Activated CD8-positive, alpha-beta memory T cell treated with anti-CD3 and anti-CD28 coated beads, Interleukin-2, amount 50 U/mL, for 4 hours (primary cell): ENCODE measurements at places on chromosomes 1 and 21.

GRCh38 chr1:64042331-64043100 lies 160.9 kb upstream of the UBE2U start:
- DNase-seq: no peak

- DNase-seq: no peak
Measured at GRCh38 chr1:110425612-110426152, 18.2 kb upstream of the LAMTOR5 start.

GRCh38 chr1:101496109-101496508 lies 259.3 kb downstream of the S1PR1 start:
- no peak for DNase-seq

DNA sequence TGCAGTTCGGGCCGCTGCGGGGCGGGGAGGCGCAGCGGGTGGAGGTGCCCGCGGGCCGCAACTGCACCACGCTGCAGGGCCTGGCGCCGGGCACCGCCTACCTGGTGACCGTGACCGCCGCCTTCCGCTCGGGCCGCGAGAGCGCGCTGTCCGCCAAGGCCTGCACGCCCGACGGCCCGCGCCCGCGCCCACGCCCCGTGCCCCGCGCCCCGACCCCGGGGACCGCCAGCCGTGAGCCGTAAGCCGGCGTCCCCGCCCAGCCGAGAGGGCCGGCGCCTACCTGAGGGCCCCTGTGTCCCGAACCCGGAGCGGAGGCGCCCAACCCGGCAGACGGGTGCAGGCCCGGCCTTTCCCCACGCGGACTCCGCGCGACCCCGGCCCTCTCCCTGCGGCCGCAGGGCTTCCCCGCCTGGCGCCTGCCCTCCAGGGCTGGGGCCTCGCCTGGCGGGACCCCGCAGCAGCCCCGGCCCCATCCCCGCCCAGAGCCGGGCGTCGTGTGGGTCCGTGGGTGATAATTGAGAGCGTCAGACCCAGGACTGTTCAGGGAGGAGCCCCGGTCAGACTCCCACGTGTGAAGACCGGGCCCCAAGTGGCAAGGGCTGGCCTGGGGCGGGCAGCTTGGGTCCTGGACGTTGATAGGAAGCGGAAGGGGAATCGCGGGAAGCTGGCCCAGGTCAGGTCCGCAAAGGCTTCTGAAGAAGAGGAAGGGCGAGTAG lies 4.2 kb downstream of the VWA1 start:
- no peak for DNase-seq

DNA sequence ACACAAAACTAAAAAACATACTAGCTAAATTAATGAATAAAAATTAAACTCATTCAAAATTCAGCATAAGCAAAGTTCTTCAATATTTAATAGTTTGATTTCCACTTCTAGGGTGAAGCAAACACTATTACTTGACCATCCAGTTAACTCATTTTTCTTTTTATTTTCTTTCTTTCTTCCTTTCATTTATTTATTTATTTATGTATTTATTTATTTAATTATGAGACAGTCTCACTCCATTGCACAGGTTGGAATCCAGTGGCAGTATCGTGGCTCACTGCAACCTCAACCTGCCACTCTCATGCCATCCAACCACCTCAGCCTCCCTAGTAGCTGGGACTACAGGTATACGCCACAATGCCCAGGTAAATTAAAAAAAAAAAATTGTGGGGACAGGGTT lies 2069.5 kb downstream of the NCAM2 start:
- DNase-seq: no peak

DNA sequence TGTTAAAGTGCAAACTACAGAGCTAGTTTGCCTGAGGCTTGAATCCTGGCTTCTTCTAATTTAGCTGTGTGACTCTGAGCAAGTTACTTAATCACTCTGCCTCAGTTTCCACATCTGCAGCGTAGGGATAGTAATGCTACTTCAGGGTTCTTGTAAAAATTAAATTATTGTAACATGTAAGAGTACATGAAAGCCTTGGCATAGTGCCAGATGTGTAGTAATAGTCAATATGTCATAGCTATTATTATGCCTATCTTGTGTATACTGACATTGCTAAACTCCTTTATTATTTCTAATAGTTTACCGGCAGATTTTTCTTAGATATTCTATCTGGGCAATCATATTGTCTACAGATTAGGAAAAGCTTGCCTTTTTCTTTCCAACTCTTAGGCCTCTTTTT lies 6.8 kb upstream of the TADA1 start:
- DNase-seq: no peak

DNA sequence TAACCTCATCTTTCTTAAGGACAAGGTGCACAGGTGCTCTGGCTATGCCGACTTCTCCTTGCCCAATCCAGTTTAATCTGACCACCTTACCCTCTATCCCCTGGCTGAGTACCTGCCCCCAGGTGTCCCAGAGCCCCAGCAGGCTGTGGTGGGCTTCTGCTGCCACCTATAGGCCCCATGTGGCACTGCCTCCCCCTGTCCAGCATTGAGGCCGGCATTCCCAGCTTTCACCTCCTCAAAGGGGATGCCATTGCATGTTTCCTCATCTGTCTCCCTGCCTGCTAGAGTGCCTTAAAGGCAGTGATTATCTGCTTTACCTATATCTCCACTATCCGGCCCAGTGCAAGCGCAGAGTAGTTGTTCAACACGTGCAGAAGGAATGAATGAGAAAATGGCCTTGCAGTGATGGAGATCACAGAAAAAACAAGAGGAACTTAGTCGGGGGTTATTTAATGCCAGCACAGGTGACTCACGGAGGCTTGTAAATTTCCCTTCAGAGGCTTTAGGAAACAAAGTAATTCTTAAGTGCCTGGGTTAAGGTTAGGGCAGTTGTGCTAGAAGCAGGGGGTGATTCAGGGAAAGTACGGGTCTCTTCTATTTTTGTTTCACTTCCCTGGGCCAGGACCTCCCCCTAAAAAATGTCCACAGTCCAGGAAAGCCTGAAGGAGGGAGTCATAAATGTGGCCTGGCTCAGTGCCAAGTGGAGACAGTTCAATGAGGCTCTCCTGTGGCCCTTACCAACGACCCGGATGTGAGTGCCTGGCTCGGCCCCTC lies 131.8 kb upstream of the NGF start:
- peak; percentile 30 for DNase-seq

DNA sequence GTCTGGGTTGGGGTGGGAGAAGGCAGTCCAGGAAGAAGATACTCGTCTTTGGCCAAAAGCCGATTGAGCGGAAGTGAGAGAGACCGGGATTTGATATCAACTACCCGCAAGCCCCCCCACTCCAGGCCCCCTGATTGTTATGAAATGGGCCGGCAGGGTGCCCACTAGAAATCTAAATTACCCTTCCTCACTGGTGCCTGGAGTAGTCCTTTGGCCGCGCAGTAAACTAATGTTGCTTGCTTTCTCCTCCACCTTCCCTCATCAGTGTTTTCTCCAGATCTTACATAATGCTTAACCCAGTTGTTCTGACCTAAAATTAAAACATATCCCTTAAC lies 119.2 kb upstream of the BARHL2 start:
- DNase-seq: no peak

DNA sequence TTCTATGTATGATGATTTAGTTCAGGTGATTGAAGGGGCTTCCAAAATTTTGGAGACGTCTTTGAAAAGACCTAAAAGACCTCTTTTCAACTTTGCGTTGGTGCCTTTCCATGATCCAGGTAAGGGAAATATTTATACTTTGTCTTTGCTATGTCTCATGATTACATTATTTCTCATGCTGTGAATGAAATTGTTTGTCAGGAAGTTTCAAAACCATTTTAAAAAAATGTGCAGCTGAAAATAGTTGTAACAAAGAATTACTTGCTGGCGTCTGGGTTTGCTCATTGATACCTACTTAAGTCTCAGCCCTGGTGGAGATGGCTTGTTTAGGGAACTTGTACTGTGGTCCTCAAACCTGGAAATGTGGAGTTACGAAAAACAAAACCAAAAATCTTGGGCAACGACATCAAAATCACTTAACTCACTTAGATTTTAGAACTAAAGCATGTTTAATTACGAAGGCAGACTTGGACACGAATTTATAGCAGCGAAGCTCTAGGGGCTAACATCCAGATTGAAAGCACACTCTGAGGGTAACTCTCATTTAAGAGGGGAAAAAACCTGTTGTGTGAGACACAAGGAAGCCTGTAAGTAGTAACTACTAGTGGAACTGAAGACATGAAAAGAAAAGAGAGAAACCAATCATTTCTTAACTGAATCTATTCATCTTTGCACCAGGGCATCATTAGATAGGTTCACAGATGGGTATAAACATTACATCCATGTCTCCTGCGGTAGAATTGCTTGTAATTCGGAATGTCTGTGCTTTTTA lies 924 bp downstream of the HMCN1 start:
- no peak for DNase-seq

GRCh38 chr1:18079941-18080735 lies 27.5 kb upstream of the IGSF21 start:
- no peak for DNase-seq

DNA sequence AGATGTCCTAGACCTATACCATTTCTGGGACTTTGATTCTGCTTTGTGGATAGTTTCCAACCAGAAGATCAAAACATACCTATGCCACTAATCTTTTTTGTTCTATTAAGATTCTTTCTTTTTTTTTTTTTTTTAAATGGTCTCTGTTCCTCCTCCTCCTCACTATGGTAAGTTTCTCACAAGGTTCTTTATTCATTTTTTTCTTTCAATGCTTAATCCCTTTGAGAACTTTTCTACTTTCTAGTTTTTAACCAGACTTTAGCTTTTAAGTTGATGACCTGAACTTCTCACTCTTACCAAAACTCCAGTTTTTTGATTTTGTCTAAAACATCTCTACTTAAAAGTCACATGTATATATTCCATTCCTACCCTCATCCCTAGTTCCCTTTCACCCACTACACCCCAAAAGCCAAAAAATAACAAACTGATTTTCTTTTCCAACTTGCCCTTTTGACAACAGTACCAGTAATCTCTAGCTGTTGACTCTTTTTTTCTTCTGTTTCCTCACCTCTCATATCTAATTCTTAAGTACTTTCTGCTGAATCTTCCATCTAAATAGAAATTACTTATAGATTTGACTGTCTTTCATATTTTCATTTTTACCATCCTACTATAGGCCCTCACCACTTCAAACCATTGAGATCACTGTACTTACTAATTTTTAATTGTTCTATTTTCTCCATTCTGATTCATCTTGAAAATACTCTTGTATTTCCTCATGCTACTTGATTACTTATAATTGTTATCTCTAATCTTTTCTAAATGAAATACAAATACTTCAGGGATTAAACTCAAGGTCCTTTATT lies 6.1 kb downstream of the CEPT1 start:
- DNase-seq: no peak

GRCh38 chr1:198543670-198544260 lies 3.3 kb upstream of the ATP6V1G3 start:
- no peak for DNase-seq

DNA sequence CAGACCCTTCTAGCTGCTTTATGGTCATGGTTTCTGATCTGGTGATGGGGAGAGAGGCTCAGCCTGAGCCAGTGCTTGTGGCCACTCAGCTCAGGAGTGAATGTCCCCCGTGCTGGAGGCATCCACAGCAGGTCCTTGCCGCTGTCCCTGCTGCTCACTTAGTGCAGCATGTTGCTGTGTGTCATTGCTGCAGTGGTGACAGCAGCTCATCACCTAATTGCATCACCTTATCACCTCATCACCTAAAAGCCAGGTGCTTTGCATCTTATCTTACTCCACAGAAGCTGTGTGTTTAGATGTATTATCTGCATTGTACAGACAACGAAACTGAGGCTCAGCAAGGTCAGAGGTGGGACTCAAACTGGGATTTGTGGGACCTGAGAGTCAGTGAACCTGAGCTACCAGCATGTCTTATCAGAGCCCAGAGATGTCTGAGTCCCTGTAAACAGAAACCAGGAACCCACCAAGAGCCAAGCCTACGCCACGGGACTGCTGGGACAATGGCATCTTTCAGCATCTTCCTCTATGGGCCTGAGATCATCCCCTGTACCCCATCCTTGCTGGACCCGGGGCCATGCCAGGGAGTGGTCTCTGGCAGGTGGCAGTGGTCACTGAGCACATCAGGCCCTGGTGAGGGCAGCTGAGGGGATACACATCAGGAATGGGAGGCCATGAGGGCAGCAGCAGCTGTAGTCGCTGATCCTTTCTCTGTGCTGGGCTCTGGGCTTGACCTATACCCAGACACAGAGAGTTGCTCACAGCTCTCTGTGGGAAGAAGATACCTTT lies 6.5 kb downstream of the PODN start:
- DNase-seq: peak; percentile 5

DNA sequence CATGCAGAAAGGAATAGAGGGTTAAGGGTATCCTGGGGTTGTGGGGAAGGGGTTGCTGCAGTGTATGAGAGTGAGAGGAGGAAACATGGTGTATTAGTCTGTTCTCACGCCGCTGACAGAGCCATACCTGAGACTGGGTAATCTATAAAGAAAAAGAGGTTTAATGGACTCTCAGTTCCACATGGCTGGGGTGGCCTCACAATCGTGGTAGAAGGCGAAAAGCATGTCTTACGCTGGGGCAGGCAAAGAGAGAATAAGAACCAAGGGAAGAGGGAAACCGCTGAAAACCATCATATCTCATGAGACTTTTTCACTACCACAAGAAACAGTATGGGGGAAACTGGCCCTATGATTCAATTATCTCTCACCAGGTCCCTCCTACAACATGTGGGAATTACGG lies 17.7 kb downstream of the OSBPL9 start:
- no peak for DNase-seq

DNA sequence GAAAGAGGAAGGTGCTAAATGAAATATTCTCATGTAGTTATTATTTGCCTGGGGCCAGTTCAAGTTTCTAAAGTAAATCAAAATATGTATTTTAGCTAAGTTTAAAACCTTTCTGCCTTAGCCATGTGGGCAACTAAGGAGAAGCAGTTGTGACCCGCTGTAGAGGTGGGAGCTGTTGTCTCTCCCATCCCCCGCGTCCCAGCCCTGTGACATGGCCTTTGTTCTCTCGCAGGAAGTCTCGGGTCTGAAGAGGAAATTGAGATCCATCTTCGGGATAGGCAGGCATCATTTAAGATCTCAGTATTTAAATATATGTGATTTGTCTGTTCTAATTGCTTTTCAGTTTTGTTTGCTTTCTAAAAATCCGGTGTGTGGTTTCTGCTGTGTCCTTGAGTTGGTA lies 121.5 kb downstream of the CAMTA1 start:
- DNase-seq: no peak
